Heart left ventricle (tissue), 16 donors: ENCODE measurements at places on chromosomes 2 and 18. TPM values are rescaled to one million over a fixed set of nuclear protein-coding genes. Genes with fewer than 3 reads are reported as not detected.

GRCh38 chr2:141534666-141535362, 596.0 kb downstream of the LRP1B start:
- DNase-seq: no peak
- no peaks in the 10 kb centered on the region for H3K4me1 ChIP-seq
- no peak overlapping the region for H3K27ac ChIP-seq
- no peaks in the 10 kb centered on the region for H3K36me3 ChIP-seq
- no peaks in the 10 kb centered on the region for H3K27me3 ChIP-seq

DNA sequence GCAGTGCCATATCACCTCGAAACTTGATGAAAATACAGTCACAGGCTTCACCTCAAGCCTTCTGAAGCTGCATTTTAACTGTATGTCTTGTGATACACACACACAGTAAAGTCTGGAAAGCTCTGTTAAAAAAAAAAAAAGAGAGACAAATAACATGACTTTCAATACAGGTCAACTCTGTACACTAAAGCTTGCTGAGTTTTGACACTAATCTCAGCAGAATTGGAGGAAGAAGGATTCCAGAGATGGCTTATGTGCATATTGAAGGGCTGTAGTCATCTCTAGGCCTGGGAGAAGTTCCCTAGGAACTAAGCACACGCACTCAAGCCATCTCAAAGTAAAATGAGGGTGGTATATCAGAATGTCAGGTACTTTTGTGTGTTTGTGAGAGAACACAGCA, 875.1 kb downstream of the EPHA4 start:
- DNase-seq: no peak
- no peaks in the 10 kb centered on the region for H3K27me3 ChIP-seq
- H3K27ac ChIP-seq: no peak overlapping the region
- no peaks in the 10 kb centered on the region for H3K36me3 ChIP-seq
- H3K4me3 ChIP-seq: no peak overlapping the region

The TBR1 gene
- total RNA-seq: not detected

DNA sequence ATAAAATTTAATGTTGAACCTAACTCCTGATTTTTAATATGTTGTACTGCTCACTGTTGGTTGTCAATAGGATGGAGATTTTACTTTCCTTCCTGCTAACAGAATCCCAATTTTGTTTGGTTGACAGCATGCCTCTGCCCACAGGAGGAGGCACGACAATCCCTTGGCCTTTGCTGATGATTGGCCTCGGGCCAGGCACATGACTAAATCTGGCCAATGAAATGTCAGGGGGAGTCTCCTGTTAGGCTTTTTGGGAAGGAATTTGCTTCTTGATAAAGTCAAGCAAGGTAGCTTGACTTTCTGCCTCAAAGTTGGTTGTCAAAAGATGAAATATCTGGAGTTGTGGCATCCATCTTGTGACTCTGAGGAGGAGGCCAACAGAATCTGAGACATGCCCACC, 6.8 kb upstream of the TGFA start:
- no peaks in the 10 kb centered on the region for H3K36me3 ChIP-seq
- H3K4me1 ChIP-seq: no peaks in the 10 kb centered on the region
- no peak overlapping the region for H3K4me3 ChIP-seq
- H3K27me3 ChIP-seq: peaks cover 6% of the 10 kb centered on the region
- H3K27ac ChIP-seq: no peak overlapping the region
- no peak for DNase-seq

- no peaks in the 10 kb centered on the region for H3K27me3 ChIP-seq
- no peak overlapping the region for H3K4me3 ChIP-seq
- H3K27ac ChIP-seq: no peak overlapping the region
- H3K36me3 ChIP-seq: peaks cover 47% of the 10 kb centered on the region
- peaks cover 57% of the 10 kb centered on the region for H3K4me1 ChIP-seq
These were observed 52.4 kb downstream of the ADI1 start for GRCh38 chr2:3466966-3467365.

GRCh38 chr18:13481331-13481730, 245.0 kb downstream of the FAM210A start:
- H3K4me1 ChIP-seq: no peaks in the 10 kb centered on the region
- no peaks in the 10 kb centered on the region for H3K27me3 ChIP-seq
- H3K27ac ChIP-seq: no peak overlapping the region
- H3K4me3 ChIP-seq: no peak overlapping the region
